Progenitor cell of endocrine pancreas (in vitro differentiated cells): ENCODE measurements at places on chromosomes 6 and 20. TPM values are rescaled to one million over a fixed set of nuclear protein-coding genes. Genes with fewer than 3 reads are reported as not detected.

Gene DHX16
- total RNA-seq: 30.0 and 31.0 TPM in 2 replicates

Gene LY6G6C
- total RNA-seq: 0.60 and 1.3 TPM in 2 replicates

Gene CPNE5
- total RNA-seq: 0.16 and 0.24 TPM in 2 replicates

Gene ARFGEF3
- total RNA-seq: 28.3 and 28.6 TPM in 2 replicates

Gene ANKRD66
- not detected in 2 replicates for total RNA-seq

Gene AURKA
- total RNA-seq: 24.5 and 26.1 TPM in 2 replicates

Gene VIP
- not detected in 2 replicates for total RNA-seq

Gene BMP2
- 17.6 and 21.1 TPM in 2 replicates for total RNA-seq

Gene NHLRC1
- 0.60 and 0.65 TPM in 2 replicates for total RNA-seq

Gene CYP21A2
- 0.38 and 0.67 TPM in 2 replicates for total RNA-seq

Gene LGSN
- total RNA-seq: 0.18 TPM in 1 of 2 replicates, not detected in the other

Gene GTSF1L
- not detected in 2 replicates for total RNA-seq

Gene GSTA2
- total RNA-seq: 4.6 and 10.7 TPM in 2 replicates

Gene CNR1
- 23.8 and 26.2 TPM in 2 replicates for total RNA-seq

Gene C20orf141
- not detected in 2 replicates for total RNA-seq

Gene GDAP1L1
- 0.24 and 1.1 TPM in 2 replicates for total RNA-seq

Gene MAS1L
- not detected in 2 replicates for total RNA-seq

- no peak overlapping the region for H3K27ac ChIP-seq
- no peak overlapping the region for H3K4me3 ChIP-seq
- peaks cover 8% of the 10 kb centered on the region for H3K27me3 ChIP-seq
- no peaks in the 10 kb centered on the region for H3K4me1 ChIP-seq
These were observed 222.8 kb upstream of the CDYL start for GRCh38 chr6:4553387-4553786.

GRCh38 chr20:45416917-45417316 lies 976 bp downstream of the PIGT start:
- peak overlapping the region; percentile 97 for H3K4me3 ChIP-seq
- DNase-seq: no peak
- H3K27me3 ChIP-seq: no peaks in the 10 kb centered on the region
- H3K4me1 ChIP-seq: peaks cover 18% of the 10 kb centered on the region

- no peak for DNase-seq
- H3K27ac ChIP-seq: peak overlapping the region; percentile 60
- H3K27me3 ChIP-seq: no peaks in the 10 kb centered on the region
- no peaks in the 10 kb centered on the region for H3K36me3 ChIP-seq
These were observed 450.3 kb upstream of the MAN1A1 start for GRCh38 chr6:119799596-119800509.

DNA sequence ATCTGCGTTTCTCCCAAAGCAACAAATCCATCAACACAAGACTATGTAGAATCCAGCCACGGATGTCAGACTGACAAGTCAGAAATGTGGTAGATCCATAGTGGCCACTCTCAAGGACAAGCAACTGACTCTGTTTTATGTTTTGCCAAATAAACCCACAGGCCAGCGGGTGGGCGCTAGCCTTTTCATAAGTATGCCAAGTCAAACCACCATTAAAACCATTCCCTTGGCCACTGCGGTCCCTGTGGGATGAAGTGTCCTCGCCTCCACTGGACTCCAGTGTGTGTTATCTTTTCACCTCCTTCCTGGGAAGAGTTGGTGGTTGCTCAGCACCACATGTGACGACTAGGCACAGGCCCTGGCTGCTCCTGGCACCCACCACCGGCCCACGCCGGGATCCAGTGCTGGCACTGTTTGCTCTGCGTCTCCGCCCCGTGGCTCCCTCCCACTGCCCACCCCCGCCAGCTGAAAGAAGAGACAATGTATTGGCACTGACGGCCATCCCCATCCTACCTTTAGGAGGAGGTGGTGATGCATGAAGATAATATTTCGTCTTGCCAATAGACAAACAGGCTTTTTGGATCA lies 103.4 kb downstream of the FOXC1 start:
- H3K27ac ChIP-seq: no peak overlapping the region
- no peak for DNase-seq
- H3K36me3 ChIP-seq: no peaks in the 10 kb centered on the region
- no peak overlapping the region for H3K4me3 ChIP-seq
- H3K27me3 ChIP-seq: peaks cover 6% of the 10 kb centered on the region

GRCh38 chr20:48629069-48629959 lies 198.5 kb downstream of the PREX1 start:
- H3K27me3 ChIP-seq: no peaks in the 10 kb centered on the region
- no peaks in the 10 kb centered on the region for H3K4me1 ChIP-seq
- no peaks in the 10 kb centered on the region for H3K36me3 ChIP-seq
- DNase-seq: no peak
- no peak overlapping the region for H3K27ac ChIP-seq

- H3K27ac ChIP-seq: no peak overlapping the region
- peaks cover 6% of the 10 kb centered on the region for H3K27me3 ChIP-seq
- no peak for DNase-seq
- H3K4me3 ChIP-seq: no peak overlapping the region
These were observed 99.1 kb downstream of the TFAP2A start for GRCh38 chr6:10315658-10316372.

- peaks cover 8% of the 10 kb centered on the region for H3K36me3 ChIP-seq
- peak within 1 kb of the TSS; percentile 71 for H3K4me3 ChIP-seq
- H3K27ac ChIP-seq: peak within 1 kb of the TSS; percentile 77
- peaks cover 20% of the 10 kb centered on the region for H3K4me1 ChIP-seq
- H3K27me3 ChIP-seq: peaks cover 47% of the 10 kb centered on the region
- peak; percentile 37 for DNase-seq
These were observed at the start of gene NFATC2 for GRCh38 chr20:51542571-51543421. Gene NFATC2, minus strand, starts transcription at chr20:51542719. Its CDS starts 220 bp downstream, at chr20:51542499.

- H3K27ac ChIP-seq: peak overlapping the region; percentile 37
- DNase-seq: no peak
- H3K36me3 ChIP-seq: no peaks in the 10 kb centered on the region
- peaks cover 2% of the 10 kb centered on the region for H3K27me3 ChIP-seq
- peak overlapping the region; percentile 52 for H3K4me3 ChIP-seq
These were observed 5.5 kb downstream of the BMP7 start for GRCh38 chr20:57260934-57261333.

- no peaks in the 10 kb centered on the region for H3K4me1 ChIP-seq
- H3K36me3 ChIP-seq: no peaks in the 10 kb centered on the region
- no peak for DNase-seq
These were observed 104.4 kb downstream of the SMOC2 start for GRCh38 chr6:168545428-168545827.

- no peak for DNase-seq
- H3K36me3 ChIP-seq: no peaks in the 10 kb centered on the region
- H3K4me1 ChIP-seq: peaks cover 22% of the 10 kb centered on the region
- peaks cover 15% of the 10 kb centered on the region for H3K27me3 ChIP-seq
- no peak overlapping the region for H3K27ac ChIP-seq
- no peak overlapping the region for H3K4me3 ChIP-seq
These were observed 236.2 kb upstream of the TAB2 start for GRCh38 chr6:149081281-149081680.

GRCh38 chr6:71619836-71620235 lies 266.5 kb upstream of the RIMS1 start:
- H3K4me1 ChIP-seq: no peaks in the 10 kb centered on the region
- no peak for DNase-seq
- no peak overlapping the region for H3K4me3 ChIP-seq

GRCh38 chr6:131398176-131398575 lies 174.8 kb upstream of the ARG1 start:
- peak overlapping the region; percentile 91 for H3K27ac ChIP-seq
- H3K4me3 ChIP-seq: no peak overlapping the region

DNA sequence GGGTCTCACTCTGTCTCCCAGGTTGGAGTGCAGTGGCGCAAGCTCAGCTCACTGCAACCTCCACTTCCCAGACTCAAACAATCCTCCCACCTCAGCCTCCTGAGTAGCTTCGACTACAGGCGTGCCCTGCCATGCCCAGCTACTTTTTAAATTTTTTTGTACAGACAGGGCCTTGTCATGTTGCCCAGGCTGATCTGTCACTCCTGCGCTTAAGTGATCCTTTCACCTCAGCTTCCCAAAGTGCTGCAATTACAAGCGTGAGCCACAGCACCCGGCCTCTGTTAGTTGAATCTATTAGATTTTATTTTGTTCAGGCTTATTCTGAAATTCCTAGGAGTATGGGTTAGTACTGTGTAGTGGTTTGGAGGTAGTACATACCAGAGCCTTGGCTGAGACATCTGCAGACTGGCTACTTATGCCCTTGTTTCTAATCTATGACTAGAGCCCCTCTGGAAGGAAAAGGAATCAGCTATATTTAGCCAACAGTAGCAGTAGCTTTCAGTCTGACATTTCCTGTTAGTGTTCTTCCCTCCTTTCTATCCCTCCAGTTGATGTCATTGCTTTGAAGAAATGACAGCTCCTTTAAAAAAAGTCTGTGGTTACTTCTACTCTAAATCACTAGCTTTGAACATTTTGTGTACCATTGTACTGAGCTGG lies 74.4 kb downstream of the ITCH start:
- H3K4me3 ChIP-seq: no peak overlapping the region
- H3K4me1 ChIP-seq: peaks cover 4% of the 10 kb centered on the region

- no peak for DNase-seq
- H3K27me3 ChIP-seq: no peaks in the 10 kb centered on the region
- no peak overlapping the region for H3K4me3 ChIP-seq
- H3K4me1 ChIP-seq: peaks cover 2% of the 10 kb centered on the region
These were observed 1063.3 kb upstream of the CITED2 start for GRCh38 chr6:140437619-140438345.

DNA sequence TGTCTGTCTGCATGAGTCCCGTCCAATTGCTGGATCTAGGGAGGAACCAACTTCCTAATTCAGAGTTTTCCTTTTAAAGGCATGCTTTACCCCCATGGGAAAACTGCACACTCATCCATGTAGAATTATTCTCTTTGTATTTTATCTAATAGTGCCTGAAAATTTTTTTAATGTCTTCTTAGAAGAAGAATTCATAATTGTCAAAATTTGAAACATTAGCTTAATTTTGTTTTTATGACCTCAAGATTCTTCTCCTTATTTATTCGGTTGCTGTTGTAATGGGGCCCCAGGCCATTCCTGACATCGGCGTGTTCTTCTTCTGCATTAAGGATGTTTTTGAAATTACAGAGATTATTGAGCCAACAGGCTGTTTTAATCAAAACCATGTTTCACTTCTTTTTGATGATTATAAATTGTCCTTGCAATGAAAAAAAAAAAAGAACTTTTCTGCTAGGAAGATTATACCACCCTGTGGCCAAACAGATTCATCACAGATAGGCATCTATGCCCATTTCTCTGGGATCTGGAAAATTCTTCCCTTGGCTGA lies 100.3 kb downstream of the ZNF217 start:
- no peak overlapping the region for H3K4me3 ChIP-seq
- peaks cover 13% of the 10 kb centered on the region for H3K4me1 ChIP-seq
- peaks cover 15% of the 10 kb centered on the region for H3K36me3 ChIP-seq
- H3K27me3 ChIP-seq: no peaks in the 10 kb centered on the region
- DNase-seq: no peak

- H3K36me3 ChIP-seq: no peaks in the 10 kb centered on the region
- peaks cover 9% of the 10 kb centered on the region for H3K4me1 ChIP-seq
- DNase-seq: no peak
- H3K27ac ChIP-seq: no peak overlapping the region
These were observed 56.4 kb downstream of the NDUFAF5 start for GRCh38 chr20:13841206-13841605.

GRCh38 chr6:97915537-97915936 lies 632.5 kb upstream of the MMS22L start:
- DNase-seq: no peak
- no peaks in the 10 kb centered on the region for H3K36me3 ChIP-seq
- peaks cover 9% of the 10 kb centered on the region for H3K4me1 ChIP-seq
- no peak overlapping the region for H3K27ac ChIP-seq

- peaks cover 3% of the 10 kb centered on the region for H3K4me1 ChIP-seq
- no peak for DNase-seq
- no peaks in the 10 kb centered on the region for H3K27me3 ChIP-seq
- no peaks in the 10 kb centered on the region for H3K36me3 ChIP-seq
- H3K4me3 ChIP-seq: no peak overlapping the region
These were observed 247.9 kb downstream of the ZNF217 start for GRCh38 chr20:53345536-53346334.

- H3K4me3 ChIP-seq: no peak overlapping the region
- peak overlapping the region; percentile 24 for H3K27ac ChIP-seq
- no peak for DNase-seq
- peaks cover 31% of the 10 kb centered on the region for H3K4me1 ChIP-seq
These were observed 68.1 kb downstream of the DLL1 start for GRCh38 chr6:170222498-170223471.

GRCh38 chr6:142953373-142954273 lies 8.6 kb upstream of the HIVEP2 start:
- H3K27ac ChIP-seq: no peak overlapping the region
- H3K4me3 ChIP-seq: no peak overlapping the region
- H3K36me3 ChIP-seq: no peaks in the 10 kb centered on the region
- H3K27me3 ChIP-seq: peaks cover 6% of the 10 kb centered on the region

- H3K4me1 ChIP-seq: no peaks in the 10 kb centered on the region
- peak; percentile 66 for DNase-seq
- no peak overlapping the region for H3K27ac ChIP-seq
- peaks cover 30% of the 10 kb centered on the region for H3K27me3 ChIP-seq
- no peak overlapping the region for H3K4me3 ChIP-seq
- no peaks in the 10 kb centered on the region for H3K36me3 ChIP-seq
These were observed 306.9 kb downstream of the DHX35 start for GRCh38 chr20:39268981-39269461.

GRCh38 chr6:158635427-158636073 lies 9.0 kb downstream of the DYNLT1 start:
- no peak for DNase-seq
- peaks cover 26% of the 10 kb centered on the region for H3K36me3 ChIP-seq
- H3K4me1 ChIP-seq: peaks cover 9% of the 10 kb centered on the region
- H3K27ac ChIP-seq: no peak overlapping the region
- H3K27me3 ChIP-seq: no peaks in the 10 kb centered on the region
